ENCODE measurements at places on chromosomes 12 and 14.

DNA sequence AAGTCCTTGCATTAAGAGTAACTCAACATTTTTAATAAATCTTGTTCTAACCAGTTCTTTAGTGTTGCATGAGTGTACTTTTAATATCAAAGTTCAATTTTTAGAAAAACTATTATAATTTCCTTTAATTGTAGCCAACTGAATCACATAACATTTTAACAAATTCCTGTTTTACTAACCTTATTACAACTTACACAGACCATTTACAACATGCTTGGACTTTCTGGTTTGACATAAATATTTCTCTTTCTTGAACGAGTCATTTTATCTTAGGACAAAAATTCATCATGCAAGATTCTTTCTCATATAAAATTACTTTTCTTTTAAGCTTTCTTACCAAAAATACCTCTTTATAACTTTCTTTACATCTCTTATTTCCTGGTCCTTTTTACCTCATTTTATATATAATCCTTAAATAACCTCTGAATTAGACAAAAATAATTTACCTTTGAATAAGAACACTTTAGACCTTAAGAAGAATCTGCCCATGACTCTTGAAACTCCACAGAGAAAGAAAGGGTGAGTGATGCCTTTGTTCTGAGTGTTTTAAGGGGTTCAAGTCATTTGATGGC is 3.9 kb downstream of the SLCO1A2 start:
- no peak for DNase-seq

GRCh38 chr12:30862486-30862885 is 64.1 kb upstream of the TSPAN11 start:
- no peak for DNase-seq

DNA sequence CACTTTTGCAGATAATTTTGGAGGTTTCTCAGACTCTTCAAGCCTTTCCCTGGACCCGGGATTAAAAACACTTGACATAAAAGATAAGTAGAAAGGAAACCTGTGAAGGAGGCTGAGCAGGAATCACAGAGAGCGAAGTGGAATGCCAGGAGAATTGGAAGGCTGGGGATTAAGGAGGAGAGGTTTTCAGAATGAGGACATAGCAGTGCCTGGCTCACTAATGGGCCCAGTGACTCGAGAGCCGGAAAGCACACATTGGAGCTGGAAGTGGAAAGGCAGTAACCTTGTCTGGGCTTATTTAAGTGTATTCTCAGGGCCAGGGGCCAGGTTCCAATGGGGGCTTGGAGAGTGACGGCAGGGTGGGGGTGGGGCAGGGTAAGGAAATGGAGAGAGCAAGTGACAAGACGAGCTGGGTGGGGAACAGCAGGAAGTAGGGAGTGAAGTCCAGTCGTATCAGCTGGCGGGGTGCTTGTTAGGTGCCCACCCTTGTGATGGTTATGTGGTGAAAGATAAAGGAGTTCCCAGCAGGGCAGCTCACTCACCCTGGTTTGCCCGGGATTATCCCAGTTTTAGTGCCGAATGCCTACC is 13.1 kb downstream of the EVL start:
- no peak for DNase-seq

DNA sequence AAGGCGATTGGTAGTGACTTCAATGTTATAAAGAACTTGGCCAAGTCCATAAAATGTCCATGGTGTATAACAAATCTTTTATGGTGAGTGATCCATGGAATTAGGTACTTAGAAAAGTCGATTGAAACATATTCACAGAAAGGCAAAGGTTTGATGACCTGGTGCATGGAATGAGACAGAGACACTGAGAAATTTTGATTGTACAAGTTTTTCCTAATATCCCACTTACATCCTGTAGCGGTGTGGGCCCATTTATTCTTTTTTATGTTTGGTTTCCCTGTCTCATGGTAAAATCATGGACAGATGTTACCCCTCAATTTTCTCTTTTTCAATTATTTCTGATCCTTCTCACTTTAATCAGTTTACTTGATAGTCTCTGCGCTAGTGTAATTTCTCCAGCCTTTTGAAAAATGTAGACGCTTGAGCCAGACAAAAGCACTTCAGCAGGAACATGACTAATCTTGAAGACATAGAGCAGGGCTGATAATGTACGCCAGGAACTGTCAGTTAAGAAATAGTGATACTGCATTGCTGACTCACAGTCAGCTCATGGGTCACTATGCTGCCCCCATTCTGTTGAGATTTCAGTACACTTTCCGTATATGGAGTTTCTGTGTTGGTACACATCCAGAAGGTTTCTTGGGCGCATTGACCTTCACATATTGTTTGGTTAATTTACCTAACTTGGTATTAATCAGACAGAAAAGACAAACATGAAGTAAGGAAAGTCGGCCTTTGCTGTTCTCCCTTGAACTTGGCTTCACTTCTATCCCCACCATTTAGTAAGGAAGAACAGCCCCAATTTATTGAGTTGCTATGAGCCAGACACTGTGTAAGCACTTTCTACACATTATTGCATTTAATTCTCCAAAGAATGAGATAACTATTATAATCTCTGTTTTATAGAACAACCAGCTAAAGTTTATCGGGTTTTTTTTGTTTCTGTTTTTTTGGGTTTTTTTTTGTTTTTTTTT is 841.7 kb downstream of the DIO2 start:
- no peak for DNase-seq

DNA sequence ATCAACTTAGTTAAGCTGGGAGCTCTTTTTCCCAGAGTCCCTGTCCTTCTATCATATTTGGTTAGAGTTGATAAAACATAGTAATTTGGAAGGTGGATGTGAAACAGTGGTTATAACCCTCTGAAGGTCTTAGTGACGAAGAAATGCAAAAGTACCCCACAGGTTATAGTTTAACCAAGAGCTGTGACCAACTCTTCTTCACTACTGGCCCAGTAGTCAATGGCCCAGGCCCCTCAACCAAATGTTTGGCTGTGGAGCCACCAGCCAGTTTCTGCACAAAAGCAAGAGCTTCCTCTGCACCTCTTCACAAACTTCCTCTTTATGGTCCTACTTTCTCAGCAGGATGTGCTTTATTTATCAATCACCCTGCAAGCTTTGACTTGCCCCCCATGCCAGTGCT is 132.6 kb downstream of the BMP4 start:
- no peak for DNase-seq

- DNase-seq = no peak
These were observed 330.4 kb downstream of the MED13L start for GRCh38 chr12:115946867-115947695.

- DNase-seq = no peak
These were observed 54.0 kb downstream of the SLC38A1 start for GRCh38 chr12:46214668-46215436.

All from NCI-H187 treated with DMSO at 0.1 percent for 48 hours (cell line).